Chondrocyte (in vitro differentiated cells): ENCODE measurements at places on chromosomes 12 and 14.
A peak's percentile ranks its signal among the peaks of the same experiment; 100 is the strongest.

GRCh38 chr12:113325916-113326315 lies 9.0 kb downstream of the SLC8B1 start:
- H3K4me1 ChIP-seq: peaks cover 18% of the 10 kb centered on the region
- no peak overlapping the region for H3K4me3 ChIP-seq
- DNase-seq: no peak
- peak overlapping the region; percentile 82 for H3K27ac ChIP-seq

DNA sequence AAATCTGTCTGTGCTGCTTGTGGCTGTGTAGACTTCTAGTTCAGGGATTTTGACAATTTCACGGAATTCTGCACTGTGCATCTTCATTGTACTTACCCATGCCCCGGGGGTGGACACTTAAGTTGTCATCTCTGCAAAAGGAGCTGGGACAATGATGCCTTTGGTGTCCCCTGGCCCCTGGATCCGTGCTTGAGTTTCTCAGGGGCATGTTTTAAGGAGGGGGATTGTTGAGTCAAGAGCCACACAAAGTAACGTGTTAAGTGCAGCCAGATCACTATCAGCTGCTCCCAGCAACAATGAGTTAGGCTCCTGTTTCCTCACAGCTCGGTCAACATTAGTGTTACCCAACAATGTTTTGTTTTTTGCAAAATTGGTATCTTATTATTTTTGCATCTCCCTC lies 305.0 kb upstream of the DIO3 start:
- no peaks in the 10 kb centered on the region for H3K36me3 ChIP-seq
- no peak for DNase-seq
- no peak overlapping the region for H3K27ac ChIP-seq

DNA sequence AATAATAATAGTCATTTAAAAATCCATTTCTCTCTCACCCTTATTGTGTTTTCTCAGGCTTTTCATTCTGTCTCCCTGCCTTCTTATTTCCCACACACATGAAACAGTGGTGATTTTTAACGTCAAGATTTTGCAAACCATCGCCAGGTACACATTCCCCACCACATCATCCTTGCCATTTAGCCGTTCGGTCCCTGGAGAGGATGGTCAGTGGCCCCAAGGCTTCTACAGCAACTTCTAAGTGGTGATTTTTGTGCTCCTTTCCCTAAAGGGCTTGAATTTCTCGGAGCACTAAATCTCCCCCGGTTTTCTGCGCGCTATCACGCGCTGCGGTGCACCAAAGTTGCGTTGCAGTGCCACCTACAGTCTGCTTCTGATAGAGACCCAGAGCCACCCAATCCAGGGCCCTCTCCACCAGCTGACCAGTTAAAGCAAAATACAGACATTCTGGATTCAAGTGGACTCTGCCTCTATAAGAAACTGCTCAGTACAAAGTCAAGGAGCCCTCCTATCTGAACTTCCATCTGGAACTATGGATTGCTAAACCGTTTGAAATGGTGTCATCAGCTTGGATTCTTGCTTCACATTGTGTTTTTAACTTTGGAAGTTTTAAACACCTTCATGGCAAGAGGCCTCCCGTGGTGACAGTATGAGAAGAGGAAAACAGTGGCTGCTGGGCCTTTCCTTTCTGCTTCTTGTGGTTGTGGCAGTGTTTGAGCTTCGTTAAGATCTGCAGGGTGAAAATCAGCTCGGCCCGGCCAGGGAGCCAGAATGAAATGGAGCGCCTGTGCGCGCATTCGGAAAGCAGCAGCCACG lies 234.0 kb downstream of the SPTSSA start:
- peaks cover 2% of the 10 kb centered on the region for H3K36me3 ChIP-seq
- H3K4me1 ChIP-seq: peaks cover 24% of the 10 kb centered on the region
- H3K4me3 ChIP-seq: peak overlapping the region; percentile 14
- no peak overlapping the region for H3K27ac ChIP-seq

GRCh38 chr14:76007852-76008251 lies 22.3 kb downstream of the IFT43 start:
- peaks cover 38% of the 10 kb centered on the region for H3K36me3 ChIP-seq
- no peak for DNase-seq
- H3K27me3 ChIP-seq: no peaks in the 10 kb centered on the region
- H3K4me3 ChIP-seq: no peak overlapping the region
- peaks cover 22% of the 10 kb centered on the region for H3K4me1 ChIP-seq
- no peak overlapping the region for H3K27ac ChIP-seq

DNA sequence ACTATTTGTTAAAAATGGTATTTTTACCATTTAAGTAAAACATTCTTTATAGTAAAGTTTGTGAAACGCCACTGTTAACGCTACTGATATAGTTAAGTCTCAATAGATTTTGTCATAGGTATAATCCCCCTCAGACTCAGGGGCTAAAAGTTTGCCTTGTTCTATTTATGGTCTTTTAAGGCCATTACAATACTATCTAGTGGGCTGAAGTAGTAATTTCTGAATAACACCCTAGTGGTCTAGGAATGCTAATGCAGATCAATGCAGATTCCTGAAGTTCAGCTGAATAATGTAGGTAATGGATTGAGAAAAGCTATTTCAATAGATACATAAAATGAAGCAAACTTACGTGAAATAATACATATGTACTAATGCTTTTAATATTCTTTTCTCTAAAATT lies 989.3 kb upstream of the NOVA1 start:
- no peak for DNase-seq
- no peaks in the 10 kb centered on the region for H3K36me3 ChIP-seq
- H3K4me1 ChIP-seq: no peaks in the 10 kb centered on the region
- no peak overlapping the region for H3K4me3 ChIP-seq

- no peak for DNase-seq
- no peak overlapping the region for H3K4me3 ChIP-seq
- peaks cover 3% of the 10 kb centered on the region for H3K36me3 ChIP-seq
- no peaks in the 10 kb centered on the region for H3K27me3 ChIP-seq
Measured at GRCh38 chr12:89858718-89859117, 150.1 kb upstream of the ATP2B1 start.

- no peaks in the 10 kb centered on the region for H3K27me3 ChIP-seq
- peaks cover 22% of the 10 kb centered on the region for H3K4me1 ChIP-seq
- no peaks in the 10 kb centered on the region for H3K36me3 ChIP-seq
- DNase-seq: no peak
- H3K4me3 ChIP-seq: no peak overlapping the region
Measured at GRCh38 chr14:101120641-101121507, 217.4 kb upstream of the RTL1 start.

DNA sequence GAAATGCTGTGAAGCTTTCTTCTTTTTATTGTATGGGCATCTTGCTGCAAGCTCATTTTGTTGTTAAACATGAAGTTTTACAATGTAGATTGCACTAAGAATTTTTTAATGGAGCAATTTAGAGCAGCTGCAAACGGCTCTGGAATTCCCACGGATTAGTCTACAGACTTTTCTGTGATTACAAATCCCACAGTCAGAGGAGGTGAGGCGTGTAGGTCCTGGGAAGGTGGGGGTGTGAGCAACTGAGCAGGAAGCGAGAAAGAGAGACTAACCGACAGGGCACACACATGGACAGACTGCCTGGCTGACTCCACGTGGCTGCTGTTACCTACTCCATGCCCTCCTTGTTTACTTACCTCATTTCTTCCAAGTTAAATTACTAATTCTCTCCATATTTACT lies 348.5 kb downstream of the NPAS3 start:
- H3K27ac ChIP-seq: no peak overlapping the region
- no peak overlapping the region for H3K4me3 ChIP-seq
- peaks cover 3% of the 10 kb centered on the region for H3K4me1 ChIP-seq
- DNase-seq: no peak

- H3K27me3 ChIP-seq: no peaks in the 10 kb centered on the region
- no peak for DNase-seq
- H3K4me1 ChIP-seq: peaks cover 18% of the 10 kb centered on the region
- H3K4me3 ChIP-seq: no peak overlapping the region
- H3K36me3 ChIP-seq: peaks cover 1% of the 10 kb centered on the region
Measured at GRCh38 chr12:12396694-12397093, 39.8 kb downstream of the BORCS5 start.

GRCh38 chr12:42422785-42423184 lies 96.8 kb downstream of the PPHLN1 start:
- H3K36me3 ChIP-seq: peaks cover 7% of the 10 kb centered on the region
- H3K27ac ChIP-seq: peak overlapping the region; percentile 88
- no peak for DNase-seq
- no peaks in the 10 kb centered on the region for H3K27me3 ChIP-seq

DNA sequence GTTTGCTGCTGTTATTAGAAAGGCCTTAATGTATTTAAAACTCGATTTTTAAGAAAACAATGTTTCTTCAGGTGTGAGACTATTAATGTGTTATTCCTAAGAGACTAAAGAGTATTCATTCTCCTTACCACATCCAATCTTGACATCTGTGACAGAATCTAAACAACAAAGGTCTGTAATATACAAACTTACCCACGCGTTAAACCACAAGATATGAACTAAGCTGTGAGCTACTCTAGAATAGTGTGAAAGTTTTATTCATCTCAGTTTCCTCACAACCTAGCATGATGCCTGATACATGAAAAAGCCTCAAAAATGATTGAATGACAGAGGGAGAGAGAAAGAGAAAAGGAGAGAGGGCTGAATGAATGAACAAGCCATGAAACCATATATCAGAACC lies 117.3 kb upstream of the COCH start:
- peaks cover 1% of the 10 kb centered on the region for H3K36me3 ChIP-seq
- peaks cover 14% of the 10 kb centered on the region for H3K27me3 ChIP-seq

- no peak overlapping the region for H3K4me3 ChIP-seq
- no peak for DNase-seq
- peaks cover 10% of the 10 kb centered on the region for H3K27me3 ChIP-seq
- no peaks in the 10 kb centered on the region for H3K4me1 ChIP-seq
- no peaks in the 10 kb centered on the region for H3K36me3 ChIP-seq
- H3K27ac ChIP-seq: no peak overlapping the region
Measured at GRCh38 chr14:36901861-36902260, 240.2 kb downstream of the PAX9 start.

DNA sequence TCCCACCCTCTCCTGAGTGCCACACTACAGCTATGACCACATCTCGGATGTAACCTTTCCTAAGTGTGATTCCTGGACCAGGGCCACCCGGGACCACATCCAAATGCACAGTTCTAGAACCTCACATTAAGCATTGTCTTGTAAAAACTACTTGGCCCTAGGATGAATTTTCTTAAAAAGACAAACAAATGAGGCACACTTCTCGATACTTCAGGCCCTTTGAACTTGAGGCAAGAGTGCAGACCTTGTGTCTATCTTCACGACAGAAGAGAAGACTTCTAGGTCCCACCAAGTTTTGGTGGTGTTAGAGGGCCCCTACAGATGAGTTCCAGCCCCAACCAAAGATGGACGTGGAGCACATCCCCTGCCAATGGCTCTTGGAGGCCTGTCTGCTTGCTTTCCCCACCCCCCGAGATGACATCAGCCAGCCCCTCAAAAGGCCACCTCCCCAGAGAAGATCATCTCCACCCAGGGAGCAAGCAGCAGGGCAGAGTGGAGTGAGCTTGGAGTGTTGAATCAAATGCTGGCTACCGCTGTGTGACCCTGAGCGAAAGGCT lies 9.3 kb downstream of the ISCU start:
- peaks cover 24% of the 10 kb centered on the region for H3K4me1 ChIP-seq
- peaks cover 19% of the 10 kb centered on the region for H3K36me3 ChIP-seq
- no peaks in the 10 kb centered on the region for H3K27me3 ChIP-seq
- no peak overlapping the region for H3K27ac ChIP-seq
- no peak overlapping the region for H3K4me3 ChIP-seq
- DNase-seq: no peak

GRCh38 chr14:94390372-94391086 lies 2.1 kb upstream of the SERPINA1 start:
- no peak for DNase-seq
- no peaks in the 10 kb centered on the region for H3K36me3 ChIP-seq
- H3K4me3 ChIP-seq: no peak overlapping the region
- H3K27me3 ChIP-seq: no peaks in the 10 kb centered on the region
- H3K27ac ChIP-seq: no peak overlapping the region

GRCh38 chr14:93104961-93105360 lies 10.8 kb downstream of the ITPK1 start:
- DNase-seq: no peak
- H3K27me3 ChIP-seq: no peaks in the 10 kb centered on the region
- H3K27ac ChIP-seq: no peak overlapping the region
- H3K4me1 ChIP-seq: no peaks in the 10 kb centered on the region
- H3K36me3 ChIP-seq: no peaks in the 10 kb centered on the region

- H3K36me3 ChIP-seq: peaks cover 30% of the 10 kb centered on the region
- no peak overlapping the region for H3K4me3 ChIP-seq
- DNase-seq: no peak
- H3K27me3 ChIP-seq: no peaks in the 10 kb centered on the region
- peaks cover 8% of the 10 kb centered on the region for H3K4me1 ChIP-seq
Measured at GRCh38 chr12:108542320-108542719, 18.7 kb downstream of the SART3 start.

DNA sequence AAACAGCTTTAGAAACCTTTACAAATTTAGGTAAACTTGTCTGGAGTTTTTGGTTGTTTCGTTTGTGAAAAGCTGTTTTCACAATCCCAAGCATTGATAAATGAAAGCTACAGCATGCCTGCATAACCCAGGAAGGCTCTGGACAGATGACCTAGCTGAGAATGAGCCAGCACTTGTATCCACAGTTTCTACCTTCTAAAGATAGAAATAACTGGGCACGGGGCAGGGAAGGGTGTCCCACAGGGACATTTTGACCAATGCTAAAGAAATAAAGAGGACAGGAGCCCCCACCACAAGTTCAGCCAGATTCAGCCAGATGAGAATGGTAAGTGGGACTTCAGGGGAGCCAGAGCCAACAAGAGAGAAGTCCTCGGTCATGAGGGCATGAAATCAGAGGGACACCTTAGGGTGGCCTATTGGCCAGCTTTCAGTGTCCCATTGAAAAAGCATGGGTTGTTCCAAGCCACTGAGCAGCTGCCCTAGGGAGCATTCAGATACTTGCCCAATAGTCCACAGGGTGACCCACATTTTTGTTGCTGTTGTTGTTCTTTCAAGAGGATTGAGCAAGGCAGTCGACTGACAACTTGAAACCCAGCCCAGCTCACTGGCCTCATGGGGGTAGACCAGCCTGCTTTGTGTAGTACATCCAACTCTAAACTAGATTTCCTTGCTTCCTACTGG lies 140.3 kb upstream of the NUDT4 start:
- H3K27ac ChIP-seq: peak overlapping the region; percentile 22
- H3K27me3 ChIP-seq: no peaks in the 10 kb centered on the region
- H3K4me1 ChIP-seq: peaks cover 7% of the 10 kb centered on the region
